Inflammatory macrophage (primary cell): ENCODE measurements at places on chromosomes 3 and 15.

GRCh38 chr3:111810909-111811308 is 48.2 kb upstream of the PHLDB2 start:
- DNase-seq: no peak

DNA sequence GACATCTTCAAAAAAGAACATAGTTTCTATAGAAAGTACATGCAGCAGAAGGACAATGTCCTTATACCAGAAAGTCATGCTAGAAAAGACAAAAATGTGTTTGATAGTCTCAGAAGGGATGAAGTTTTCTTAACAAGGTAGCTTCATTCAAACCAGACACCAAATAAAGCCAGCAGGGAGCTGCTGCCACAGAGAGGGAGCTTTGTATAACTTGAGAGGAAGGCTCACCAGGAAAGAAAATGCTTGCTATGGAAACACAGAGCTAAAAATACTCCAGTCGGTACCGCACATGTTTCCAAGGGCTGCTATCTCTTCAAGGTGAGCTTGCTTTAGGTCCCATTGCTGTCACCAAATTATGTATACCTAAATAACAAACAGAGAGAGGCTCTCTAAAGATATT is 1074.8 kb upstream of the ALCAM start:
- no peak for DNase-seq

DNA sequence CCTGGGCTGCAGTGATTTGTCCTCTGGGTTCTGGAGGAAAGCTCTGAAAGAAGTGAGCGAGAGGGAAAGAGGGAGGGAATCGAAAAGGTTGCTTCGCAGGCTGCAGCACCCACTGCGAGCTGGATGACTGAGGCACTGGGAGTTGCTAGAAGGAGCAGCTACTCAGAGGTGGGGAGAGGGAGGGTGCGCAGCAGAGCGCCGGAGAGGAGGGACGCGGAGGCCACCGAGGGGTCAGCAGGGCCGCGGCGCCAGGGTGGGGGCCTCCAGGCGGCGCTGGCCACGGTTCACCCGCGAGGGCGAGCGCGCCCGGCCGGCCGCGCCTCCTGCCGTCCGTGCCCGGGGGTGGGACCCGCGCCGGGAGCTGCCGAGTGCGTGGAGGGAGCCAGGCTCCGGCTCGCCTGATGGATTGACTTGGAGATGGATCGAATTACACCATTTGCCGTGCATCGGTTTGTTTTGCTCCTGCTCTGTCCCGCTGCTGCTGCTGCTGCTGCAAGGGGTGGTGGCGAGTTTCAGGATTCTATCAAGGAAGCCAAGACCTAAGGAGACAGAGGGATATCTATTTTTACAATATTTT is at the start of gene SEMA6D:
Gene SEMA6D, plus strand, starts transcription at position 470 of the 577 bp plus-strand sequence. CDS start 42,294 bp downstream, outside the sequence.
- DNase-seq: no peak

- no peak for DNase-seq
Observed at GRCh38 chr3:99066863-99067262, 165.4 kb upstream of the DCBLD2 start.

GRCh38 chr15:38252481-38253350 is at the start of gene SPRED1:
SPRED1 (plus strand) TSS chr15:38252836; CDS start chr15:38253186, 350 bp downstream.
- peak; percentile 83 for DNase-seq

- no peak for DNase-seq
Observed at GRCh38 chr3:151085889-151086483, 522 bp downstream of the MED12L start.

DNA sequence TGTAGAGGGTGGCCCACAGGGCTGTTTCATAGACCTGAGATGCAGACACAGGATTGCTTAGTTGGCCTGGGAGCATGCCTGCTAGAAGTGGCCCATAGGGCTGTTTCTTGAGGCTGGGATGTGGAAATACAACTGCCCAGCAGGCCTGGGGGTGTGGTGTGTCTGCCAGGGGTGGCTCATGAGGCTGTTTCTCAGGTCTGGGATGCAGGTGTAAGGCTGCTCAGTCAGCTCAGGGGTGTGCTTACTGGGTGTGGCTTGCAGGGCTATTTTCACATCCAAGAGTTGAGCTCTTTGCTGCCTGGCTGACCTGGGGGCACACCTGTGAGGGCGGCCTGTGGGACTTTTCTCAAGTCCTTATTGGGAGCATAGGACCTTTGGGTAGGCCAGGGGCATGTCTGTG is 131.3 kb downstream of the DOCK3 start:
- DNase-seq: no peak

DNA sequence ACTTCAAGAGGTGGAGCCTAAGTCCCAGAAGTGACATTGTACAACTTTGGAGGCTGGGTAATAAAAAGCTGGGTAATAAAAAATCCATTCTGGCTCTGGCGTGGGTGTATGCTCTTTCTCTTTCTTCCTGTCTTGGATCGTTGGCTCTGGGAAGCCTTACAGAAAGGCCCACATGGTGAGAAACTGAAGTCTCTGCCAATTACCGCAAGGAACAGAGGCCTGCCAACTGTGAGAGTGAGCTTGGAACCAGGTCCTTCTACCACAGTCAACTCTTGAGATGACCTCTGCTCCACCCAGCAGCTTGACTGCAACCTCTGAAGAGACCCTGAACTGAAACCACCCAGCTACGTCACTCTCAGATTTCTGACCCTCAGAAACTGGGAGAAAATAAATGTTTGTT is 51.0 kb downstream of the NR2F2 start:
- DNase-seq: no peak
